ENCODE measurements at places on chromosomes 7 and 10.

DNA sequence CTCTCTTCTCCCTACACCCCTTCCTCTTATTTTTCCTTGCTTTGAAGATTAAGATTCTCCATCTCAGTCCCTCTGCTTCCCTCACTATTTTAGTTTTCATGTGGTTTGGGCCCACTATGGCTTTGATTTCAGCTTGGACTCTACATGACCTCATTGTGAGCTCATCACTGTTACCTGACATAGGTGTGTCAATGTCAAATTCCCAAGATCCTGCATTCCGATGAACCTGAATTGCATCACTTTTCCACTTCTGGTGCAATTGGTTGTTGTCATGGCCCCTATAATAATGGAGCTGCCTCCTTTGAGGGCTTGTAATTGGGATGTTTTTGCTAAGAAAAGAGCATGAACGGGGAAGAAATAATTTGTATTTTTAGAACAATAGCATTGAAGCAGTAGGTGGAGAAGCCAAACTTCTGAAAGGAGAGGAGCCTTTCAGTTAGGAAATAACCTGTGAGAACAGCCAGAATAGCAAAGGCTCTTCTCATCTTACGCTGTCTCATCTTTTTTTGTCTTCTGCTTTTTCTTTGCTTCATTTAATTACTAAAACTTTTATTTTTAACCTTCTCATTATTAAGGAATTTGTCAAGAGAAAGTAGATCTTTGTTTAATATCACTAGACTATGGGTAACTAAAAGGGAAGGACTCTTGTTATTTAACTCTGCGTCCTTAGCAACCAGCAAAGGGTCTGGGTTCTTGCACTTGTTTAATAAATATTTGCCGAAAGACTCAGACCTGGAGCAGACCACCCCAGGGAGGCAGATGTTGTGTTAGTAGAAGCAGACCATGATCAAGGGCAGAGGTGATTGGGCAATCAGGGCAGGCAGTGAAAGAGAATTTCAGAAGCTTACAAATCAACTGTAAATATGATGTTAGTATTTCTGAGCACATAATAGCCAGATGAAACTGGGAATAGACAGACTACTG is 95.4 kb downstream of the TES start:
- DNase-seq, result no peak

- no peak for DNase-seq
Observed at GRCh38 chr10:86693721-86694369, 25.5 kb downstream of the LDB3 start.

DNA sequence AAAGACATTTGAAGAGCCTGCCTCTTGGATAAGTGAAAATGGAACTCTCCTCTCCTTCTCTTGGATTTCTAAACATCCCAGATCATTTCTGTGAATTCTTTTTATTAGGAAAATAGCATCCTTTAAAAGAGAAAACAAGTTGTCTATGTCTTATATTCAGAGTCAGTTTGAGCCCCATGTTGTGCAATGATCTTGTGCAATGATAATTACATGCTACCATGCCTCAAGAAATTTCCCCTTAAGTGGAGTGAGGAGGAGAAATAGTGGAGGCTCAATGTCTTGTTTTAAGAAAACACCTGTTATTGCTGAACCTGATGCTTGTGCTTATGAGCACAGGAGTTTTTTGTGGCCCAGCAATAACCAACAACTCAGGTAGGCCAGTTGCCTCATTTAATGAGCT is 103.6 kb downstream of the NPSR1 start:
- DNase-seq, result no peak

GRCh38 chr10:5482016-5482415 is 17.4 kb downstream of the CALML5 start:
- no peak for DNase-seq

DNA sequence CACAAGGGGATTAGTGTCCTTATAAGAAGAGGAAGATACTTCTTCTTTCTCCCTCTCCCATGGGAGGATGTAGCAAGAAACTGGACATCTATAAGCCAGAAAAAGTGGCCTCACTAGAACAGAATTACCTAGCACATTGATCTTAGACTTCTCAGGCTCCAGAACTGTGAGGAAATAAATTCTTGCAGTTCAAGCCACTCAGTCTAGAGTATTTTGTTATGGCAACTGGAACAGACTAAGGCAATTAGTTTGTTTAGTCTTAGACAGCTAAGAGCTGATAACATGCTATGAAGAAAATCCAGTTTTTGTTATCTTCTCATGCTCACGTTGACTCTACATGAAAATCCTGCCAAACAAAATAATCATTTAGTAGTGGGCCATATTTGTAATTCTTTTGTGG is 627.6 kb upstream of the PHF14 start:
- DNase-seq, result no peak

DNA sequence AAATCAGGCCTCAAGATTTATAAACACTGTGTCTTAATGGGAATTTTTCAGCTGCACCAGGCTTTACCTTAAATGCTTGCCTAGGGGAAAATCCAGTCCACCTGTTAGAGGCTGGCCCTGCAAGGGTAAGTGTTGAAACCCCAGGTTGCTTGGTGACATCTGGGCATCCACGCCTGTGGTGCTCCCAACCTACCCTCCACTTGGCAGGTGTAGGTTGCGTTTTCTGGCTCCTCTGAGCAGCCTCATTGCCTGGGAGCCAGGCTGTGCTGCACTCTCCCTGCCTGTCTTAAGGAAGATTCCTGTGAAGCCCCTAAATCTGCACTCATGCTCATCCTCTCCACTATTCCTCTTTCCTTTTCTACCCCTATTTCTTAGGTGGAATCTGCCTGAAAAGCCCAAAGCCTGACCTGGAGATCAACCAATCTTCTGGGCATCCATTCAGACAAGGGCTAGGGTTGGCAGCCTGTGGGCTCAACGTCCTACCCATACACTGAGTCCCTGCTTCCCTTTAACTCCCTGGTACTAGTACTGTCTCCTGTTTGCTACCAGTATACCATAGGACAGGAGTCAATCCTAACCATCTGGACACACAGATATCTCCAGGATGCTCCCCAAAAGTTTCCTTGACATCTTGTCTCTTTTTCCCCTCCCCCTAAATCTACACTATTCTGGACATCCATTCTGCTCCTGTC is 150.4 kb downstream of the PDE1C start:
- DNase-seq, result no peak

DNA sequence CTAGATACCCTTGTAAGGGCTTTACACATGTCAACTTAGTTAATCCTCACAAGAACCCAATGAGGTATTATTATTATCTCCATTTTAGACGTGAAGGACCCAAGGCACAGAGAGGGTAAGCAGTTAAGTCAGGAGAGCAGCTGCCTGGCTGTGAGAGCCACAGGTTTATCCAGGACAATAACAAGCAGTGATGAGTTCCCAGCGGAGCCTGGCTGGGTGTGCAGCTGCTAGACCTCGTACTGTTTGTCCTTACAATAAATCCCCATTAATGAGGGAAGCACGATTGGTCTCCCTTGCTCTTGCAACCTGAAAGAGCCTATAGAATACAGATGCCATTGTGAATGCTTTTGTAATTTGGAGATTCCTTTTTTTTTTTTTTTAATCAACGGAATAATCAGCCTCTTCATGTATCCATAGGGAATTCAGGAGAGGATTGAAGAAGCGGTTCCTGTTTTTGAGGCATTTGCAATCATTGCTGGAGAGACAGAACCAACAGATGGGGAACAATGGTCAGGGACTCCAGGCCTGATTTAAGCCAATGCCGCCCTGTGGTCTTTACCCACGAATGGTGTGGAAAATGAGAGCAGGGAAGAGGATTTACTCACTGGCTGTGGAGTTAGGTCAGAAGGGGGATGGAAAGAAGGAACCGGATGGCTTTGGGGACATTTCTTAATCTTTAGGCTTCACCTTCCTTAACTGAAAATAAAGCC is 12.3 kb upstream of the ASB4 start:
- no peak for DNase-seq

DNA sequence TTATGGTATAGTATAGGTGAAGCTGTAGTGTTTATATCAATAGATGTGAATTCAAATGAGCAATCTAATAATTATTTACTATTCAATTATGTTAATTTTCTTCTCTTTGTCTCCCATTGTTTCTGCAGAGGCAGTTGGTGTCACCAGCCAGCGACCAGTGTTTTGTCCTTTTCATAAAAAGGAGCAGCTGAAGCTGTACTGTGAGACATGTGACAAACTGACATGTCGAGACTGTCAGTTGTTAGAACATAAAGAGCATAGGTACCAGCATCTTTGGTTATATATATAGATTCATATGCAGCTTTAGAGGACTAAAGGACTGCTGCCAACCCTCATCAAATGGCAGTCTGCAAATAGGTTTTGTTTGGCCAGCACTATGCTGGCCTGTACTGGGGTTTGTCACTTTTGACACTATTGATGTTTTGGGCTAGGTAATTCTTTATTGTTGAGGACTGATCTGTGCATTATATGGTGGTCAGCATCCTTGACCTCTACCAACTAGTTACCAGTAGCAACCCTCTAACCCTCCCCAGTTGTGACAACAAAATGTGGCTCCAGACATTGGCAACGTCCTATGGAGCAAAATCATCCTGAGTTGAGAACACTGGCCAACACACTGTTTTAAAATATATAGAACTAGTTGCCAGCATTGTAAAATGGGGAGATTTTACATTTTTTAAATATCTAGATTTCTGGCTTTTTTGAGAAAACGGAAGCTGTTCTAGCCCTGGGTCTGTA is 59.2 kb downstream of the TRIM24 start:
- no peak for DNase-seq

DNA sequence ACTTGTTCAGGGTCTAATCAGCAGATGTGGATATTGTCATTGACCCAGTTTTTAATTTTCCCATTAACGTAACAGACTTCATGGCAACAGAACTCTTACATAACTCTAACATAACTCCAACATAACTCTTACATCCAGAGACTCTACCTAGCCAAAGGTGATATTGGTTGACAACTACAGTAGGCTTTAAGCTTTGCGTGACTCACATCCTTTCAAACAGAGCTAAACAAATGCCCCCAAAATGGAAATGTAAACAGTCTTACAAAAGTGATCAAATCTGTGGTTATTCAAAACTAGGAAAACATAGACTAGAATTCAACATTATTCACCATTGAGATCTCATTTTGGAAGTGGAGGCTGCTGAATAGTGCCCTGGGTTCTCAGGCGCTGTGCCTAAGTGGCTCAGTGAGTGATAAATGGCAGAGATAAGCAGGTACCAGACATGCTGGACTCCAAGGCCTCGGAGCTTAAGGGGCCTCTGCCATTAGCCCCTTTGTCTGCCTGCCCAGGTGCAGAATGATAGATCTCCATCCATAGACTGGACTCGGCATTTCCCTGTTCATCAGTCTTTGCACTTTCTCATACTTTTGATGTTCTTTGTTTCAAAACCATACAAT is 34.3 kb upstream of the BTBD16 start:
- no peak for DNase-seq

DNA sequence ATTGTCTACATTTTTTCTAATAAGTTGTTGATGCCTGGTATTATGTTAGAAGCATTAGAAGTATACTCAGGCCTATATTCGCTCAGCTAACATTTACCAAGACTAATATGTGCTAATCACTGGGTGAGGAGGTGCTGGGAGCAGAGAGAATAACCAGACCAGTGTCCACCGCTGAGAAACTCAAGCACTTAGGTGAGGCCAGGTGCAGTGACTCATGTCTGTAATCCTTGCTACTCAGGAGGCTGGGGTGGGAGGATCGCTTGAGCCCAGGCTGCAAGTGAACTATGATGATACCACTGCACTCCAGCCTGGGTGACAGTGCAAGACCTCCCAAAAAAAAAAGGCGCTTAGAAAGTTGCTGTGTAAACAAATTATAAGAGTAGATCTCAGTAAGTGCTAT is 182.2 kb upstream of the AOAH start:
- DNase-seq, result no peak

GRCh38 chr7:36387435-36388231 is 2.0 kb upstream of the ANLN start:
- no peak for DNase-seq

DNA sequence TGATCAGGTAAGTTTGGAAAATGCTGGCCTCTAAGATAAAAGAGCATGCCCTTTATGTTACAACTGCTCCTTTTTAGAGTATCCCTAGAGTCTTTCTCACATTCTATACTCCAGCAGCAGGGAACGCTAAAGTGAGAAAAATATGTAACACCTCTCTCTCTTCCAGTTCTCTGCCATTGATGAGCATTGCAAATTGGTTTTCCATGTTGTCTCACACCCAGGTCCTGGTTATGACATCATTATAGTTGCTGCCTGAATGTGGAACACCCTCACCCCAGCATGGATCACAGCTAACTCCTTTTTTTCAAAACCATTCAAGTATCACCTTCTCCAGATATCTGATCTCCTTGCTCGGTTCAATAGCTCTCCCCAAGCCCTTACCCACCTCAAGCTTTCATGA is 84.4 kb downstream of the DGKI start:
- no peak for DNase-seq

DNA sequence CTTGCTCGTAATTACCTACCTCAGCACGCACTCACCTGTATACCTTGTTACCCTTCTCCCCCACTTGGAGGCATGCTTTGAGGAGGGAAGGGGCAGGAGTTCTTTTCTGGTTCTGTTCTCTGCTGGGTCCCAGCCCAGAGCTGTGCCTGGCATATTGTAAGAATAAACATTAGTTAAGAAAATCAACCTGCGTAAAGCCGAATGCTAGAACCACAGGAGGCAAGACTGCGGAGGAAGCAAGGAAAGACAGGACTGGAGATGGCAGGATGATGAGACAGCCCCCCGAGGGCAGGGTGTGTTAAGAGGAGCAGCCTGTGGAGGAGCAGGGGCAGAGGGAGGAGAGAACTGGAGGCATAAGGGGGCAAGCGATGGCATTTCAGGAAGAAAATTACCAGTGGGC is 9.5 kb downstream of the C10orf53 start:
- no peak for DNase-seq

GRCh38 chr10:74223755-74224529 is 72.9 kb downstream of the ADK start:
- no peak for DNase-seq

DNA sequence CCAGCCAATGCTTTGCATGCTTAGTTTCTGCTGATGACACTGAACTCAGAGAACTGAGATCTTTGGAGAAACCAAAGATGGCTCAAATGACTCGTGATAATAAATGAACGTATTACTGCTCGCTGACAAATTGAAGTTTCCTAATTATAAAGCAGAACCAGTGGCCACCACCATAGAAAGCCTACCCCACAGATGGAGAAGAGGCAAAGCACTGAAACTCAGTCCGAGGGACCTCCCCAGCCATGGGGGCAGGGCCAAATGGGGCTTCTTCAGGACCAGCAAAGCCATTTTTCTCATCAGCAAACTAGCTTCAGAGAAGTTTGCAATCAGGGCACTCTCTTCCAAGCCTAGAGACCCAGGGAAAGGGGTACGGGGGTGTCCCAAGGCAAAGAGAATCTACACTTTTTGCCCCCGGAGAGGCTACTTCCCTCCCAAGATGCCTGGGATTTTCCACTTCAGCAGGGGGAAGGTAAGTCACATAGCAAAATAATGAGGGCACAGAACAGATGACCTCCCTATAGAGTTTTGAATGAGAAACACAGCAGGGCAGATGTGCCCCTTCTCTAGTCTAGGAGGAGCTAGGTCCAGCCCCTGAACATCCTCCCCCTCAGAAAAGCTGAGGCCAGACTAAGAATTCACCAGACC is 4.3 kb upstream of the IL6 start:
- DNase-seq, result no peak
